Cardiac septum (tissue), 1 donor: ENCODE measurements at places on chromosomes 13 and 19.

DNA sequence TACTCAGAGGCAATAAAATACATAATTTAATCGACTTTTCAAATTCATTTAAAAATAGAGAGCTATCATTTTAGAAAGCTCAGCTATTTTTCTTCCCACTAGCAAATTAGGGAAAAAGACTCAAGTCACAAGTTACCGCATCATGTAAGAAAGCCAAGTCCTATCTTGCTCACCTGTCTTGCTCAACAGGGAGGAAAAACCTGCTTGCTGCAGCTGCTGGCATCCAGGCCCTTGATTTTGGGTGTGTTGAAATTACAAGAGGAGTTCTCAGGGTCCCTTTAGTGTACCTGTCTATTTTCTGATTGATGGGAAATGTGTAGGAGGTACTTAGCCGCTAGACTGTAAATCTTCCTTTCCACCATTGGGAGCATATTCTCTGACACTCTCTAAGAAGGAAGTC is 22.2 kb downstream of the SLC10A2 start:
- no peak for DNase-seq

GRCh38 chr19:2683430-2684003 is 19.0 kb downstream of the GNG7 start:
- no peak for DNase-seq

DNA sequence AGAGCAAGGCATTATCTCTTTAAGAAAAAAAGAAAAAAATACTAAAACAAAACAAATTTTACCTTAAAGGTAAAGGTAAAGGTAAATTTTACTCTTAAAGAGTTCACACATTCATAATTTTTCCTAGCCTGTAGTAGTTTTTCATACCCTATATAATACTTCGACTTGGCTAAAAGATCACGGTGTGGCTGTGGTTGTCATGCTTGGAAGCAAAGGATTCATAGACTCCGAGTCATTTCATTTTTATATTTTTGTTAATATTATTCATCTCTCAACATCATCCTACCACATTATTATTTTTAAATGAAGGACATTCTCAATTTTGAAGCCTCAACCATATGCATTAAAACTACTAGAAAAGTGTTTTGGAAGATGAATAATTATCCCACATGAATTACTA is 52.7 kb downstream of the PIBF1 start:
- DNase-seq, result no peak

- DNase-seq, result no peak
Observed at GRCh38 chr13:31904941-31905824, 126.4 kb upstream of the FRY start.

DNA sequence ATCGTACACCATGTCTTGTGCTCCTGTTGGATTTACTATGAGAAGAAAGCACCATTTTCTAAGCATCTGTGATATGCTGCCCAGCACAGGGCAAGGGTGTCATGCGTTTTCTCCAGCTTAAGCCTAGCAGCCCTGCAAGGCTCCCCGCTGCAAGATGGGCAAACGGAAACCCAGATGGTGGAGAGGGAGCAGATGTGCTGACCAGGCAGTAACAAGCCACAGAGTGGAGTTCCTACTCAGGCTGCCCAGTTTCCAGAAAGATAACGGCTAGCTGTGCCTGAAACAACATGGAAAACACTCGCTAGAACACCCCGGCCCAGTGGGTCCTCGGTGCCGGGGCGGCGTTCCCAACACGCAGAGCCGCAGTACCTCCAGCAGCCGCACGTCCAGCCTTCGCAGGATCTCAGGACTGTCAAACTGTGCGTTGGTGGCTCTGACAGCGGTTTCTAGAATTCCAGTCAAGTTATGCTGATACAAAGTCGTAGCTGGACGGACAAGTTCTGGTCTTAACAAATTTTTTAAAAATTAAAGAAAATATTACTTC is 68.4 kb downstream of the TUBGCP3 start:
- DNase-seq, result no peak
